Body of pancreas (tissue), 4 donors: ENCODE measurements at places on chromosomes 1 and 21.

- DNase-seq = no peak
Measured at GRCh38 chr1:84429231-84429630, 30.9 kb downstream of the DNASE2B start.

GRCh38 chr1:176540428-176540827, 77.5 kb downstream of the PAPPA2 start:
- no peak for DNase-seq

- no peak for DNase-seq
Measured at GRCh38 chr1:206834711-206835110, 30.7 kb upstream of the IL20 start.

DNA sequence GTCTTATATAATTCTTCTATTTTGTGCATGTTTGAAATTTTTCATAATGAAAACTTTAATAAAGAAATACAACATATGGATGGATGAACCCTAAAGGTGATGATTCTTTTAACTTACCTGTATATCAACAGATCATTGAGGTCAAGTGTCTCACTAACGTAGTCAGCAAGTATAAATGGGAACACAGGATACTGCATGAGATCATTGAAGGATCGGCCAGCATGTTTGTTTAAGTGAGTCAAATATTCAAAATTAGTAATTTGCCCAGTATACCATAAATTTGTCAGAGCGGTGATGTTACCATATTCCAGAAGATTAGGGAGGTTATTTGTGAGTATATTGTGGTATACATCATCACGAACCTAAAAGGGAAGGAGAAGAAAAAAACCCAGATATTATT, 71.0 kb upstream of the GNG4 start:
- no peak for DNase-seq

DNA sequence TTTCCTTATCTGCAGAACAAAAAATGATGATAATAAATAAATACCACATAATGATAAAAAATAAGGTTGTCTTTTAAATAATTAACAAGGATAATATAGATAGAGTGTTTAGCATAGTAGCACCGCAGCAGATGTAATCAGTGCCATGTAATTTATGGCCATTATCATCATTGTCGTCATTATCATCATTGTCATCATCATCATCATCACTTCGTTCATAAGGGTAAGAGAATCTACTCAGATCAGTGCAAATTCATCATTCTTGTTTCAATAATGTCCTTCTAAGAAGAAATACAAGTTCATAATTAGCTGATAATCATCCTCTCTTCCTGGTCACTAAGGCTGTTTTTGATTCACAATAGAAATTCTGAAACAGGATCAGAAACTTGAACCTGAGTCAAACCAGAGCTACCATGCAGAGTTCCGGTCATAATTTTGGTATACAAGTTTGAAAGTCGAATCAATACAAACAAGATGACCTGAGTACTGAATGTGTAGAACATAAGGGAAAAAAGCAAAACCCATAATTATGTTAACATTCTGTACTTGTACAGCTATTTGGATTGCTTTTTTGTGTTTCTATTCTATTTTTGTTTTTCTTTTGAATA, 172.0 kb downstream of the LRRC40 start:
- DNase-seq = no peak

DNA sequence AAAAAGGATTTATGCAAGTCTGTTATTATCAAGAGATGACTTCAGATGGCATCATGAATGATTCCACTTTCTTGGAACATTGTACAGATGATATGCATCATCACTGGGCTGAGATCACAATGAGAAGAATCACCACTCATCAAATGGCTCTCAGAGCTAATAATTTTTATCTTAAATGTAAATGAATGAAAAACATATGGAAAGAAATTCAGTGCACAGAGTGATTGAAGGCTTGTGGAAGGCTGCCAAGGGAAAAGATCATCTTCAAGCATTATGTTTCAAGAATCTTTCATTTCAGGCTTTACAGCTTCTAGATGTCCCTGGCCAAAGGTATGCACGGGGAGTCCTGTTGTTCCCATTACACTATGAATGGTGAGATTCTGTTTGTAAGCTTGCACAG, 955.7 kb downstream of the TTLL7 start:
- DNase-seq = no peak

DNA sequence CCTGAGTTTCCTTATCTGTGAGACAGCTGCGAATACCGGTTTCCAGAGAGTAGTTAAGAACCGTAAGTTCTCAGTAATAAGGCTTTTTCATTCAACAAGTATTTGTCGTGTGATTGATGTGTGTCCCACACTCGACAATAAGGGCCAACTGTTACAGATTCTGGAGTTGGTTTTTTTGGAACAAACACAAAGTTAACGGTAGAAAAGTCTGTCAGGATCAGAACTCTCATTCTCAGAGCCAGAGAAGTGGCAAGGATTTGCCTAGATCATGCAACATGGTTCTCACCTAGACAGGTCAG, 837 bp downstream of the NUDC start:
- DNase-seq = no peak

- DNase-seq = no peak
Measured at GRCh38 chr1:77511440-77511840, 171.0 kb downstream of the ZZZ3 start.

GRCh38 chr1:50873458-50874187, 86.4 kb downstream of the FAF1 start:
- peak; percentile 83 for DNase-seq
